ENCODE measurements at places on chromosomes 3 and 15.

DNA sequence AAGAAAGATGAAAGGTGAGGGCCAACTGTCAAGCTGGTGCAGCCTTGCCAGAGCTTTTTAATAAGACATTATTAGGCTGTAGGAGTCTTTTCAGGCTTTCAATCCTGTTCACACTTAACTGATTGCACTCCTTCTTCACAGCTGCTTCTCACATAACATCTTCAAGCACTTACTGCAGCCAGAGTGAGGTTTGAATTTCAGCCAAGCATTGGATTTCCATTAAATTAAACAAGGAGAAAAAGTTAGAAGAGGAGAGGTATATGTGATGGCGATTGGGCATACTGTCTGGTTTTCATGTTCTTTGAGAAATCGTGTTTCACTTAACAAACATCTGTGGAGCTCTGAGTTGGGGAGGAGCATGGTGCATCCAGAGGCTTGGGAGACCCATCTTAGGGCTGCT lies 392.8 kb upstream of the LRRC3B start:
- DNase-seq, result no peak

DNA sequence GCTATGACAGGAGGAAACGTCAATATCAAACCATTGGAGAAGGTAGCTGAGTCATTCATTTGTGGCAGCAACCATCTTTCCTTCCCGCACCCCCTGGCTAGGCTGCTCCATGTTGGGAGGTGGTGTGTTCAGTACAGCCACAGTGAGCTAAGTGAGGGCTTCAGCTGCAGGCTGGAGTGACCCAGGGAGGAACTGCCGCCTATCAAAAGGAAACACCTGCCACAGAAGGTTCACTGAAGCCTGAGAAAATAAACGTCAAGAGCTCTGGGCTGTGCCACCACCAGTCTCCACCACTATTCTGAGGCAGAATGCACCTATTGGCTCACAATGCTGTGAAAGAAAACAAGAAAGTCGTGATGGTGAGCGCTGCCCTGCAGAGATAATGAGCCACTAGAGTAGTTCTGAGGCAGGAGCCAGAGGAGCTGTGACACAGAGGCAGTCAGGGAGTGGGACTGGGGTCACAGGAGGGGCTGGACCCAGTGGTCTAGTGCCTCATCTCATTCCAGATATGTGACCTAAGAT lies 34.8 kb upstream of the CD47 start:
- DNase-seq, result no peak

DNA sequence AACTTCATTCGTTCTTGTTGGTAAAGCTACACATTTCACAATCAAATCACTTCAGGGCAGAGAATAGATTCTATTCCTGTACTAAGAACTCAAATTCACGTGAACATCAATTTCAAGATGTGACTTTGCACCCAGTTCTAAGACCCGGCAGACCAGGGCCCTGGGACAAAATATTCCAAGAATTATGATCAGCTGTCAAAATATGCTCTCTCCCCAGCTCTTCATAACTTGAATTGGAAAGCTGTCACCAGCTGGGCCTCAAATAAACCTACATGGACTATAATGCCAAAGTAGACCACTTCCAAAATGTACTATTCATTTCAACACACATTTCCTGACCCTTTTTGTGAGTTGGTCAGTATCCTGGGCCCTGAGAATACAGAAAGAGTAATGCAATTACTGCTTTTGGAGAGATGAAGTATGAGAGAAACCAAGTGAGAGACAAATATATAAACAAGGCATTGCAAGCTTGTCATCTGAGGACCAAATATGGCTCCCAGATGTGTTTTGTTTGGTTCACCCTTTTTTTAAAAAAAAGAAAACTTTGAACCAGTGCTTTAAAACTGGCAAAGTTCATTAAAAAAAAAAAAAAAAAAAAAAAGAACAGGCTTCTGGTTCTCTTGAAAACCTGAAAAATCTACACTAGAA lies 14.9 kb downstream of the MAGI1 start:
- DNase-seq, result no peak

GRCh38 chr3:30098243-30098642 lies 508.2 kb upstream of the TGFBR2 start:
- DNase-seq, result no peak

- DNase-seq, result no peak
Measured at GRCh38 chr15:25182736-25183445, 228.1 kb downstream of the SNRPN start.

- no peak for DNase-seq
Measured at GRCh38 chr3:104952146-104952972, 414.4 kb upstream of the ALCAM start.

- DNase-seq, result no peak
Measured at GRCh38 chr3:125077864-125078263, 22.1 kb upstream of the HEG1 start.

DNA sequence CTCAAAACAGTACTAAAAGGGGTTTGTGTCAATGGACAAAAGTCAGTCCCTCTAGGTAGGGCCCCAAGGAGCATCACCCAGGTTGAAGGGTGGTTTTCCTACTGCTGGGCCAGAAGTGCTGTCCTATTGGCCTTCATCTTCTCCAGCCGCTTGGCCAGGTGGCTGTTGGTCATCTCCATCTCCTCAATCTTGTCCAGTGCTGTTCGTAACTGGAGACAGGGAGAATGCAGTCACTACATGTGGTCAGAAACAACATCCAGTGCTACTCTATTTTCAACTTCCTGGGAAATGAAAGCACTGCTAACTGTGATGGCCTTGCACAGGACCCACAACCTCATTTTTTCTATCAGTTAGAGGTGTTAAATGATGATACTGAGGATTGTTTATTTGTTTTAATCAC lies 60.4 kb downstream of the MLH1 start:
- no peak for DNase-seq

GRCh38 chr3:24119321-24119751 lies 174.2 kb downstream of the NR1D2 start:
- DNase-seq, result no peak

- no peak for DNase-seq
Measured at GRCh38 chr15:69071260-69071659, 56.8 kb downstream of the NOX5 start.

- DNase-seq, result no peak
Measured at GRCh38 chr3:190208196-190208595, 87.5 kb upstream of the P3H2 start.

GRCh38 chr3:162200836-162201235 lies 704.2 kb downstream of the OTOL1 start:
- no peak for DNase-seq

DNA sequence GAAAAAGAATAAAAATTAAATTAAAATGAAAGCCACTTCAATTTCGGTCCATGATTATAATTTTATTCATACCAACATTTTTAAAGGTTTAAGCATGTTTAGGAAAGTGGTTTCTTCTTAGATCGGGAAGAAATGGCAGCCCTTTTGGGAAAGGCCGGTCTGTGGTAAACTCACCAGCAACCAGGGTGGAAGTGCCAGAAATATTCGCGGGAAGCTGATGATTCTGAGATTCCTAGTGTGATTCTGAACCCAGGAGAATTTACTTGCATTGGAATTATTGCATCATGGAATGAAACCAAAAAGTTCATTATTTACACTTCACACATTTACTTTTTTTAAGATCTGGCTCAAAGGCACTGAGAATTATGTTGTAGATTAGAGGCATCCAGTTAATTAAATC lies 97.2 kb upstream of the CCNL1 start:
- DNase-seq, result no peak

DNA sequence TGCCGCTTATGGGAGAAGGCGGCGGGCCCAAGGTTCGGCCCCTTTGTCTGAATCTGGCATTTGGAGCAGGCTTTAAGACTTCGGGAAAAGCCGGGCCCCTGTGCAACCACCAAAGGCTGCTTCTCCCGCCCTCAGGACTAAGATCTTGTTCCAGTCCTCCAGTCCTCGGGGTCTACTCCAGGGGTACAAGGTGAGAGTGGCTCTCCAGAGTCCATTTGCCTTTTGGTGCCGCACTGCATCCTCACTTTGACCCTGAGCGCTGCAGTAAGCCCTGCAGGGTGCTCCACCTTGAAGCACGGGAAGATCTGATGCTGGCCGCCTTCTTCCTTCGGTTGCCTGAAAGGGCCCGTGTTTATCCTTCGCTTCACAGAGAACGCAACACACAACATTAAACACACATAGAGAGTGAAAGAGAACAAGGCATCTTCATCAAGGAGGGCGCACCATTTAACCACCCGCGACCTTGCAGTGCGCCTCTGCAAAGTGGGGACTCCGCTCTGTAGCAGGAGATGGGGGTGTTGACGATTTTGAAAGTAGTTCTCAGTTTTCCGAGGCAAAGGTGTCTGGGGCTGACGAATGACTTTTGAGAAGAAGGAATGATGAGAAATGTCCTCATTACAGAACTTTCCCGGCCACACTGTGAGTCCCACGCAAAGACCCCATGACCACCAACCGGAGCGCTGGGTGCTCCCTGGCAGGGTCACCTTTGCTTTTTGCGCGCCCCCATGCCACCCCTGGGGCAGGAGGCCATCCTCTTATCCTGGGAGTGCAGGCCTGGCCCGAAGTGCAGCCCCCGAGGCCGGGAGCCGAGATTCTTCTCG lies 1.0 kb downstream of the PIGZ start:
- no peak for DNase-seq

- no peak for DNase-seq
Measured at GRCh38 chr3:73808862-73809509, 184.2 kb upstream of the PDZRN3 start.

GRCh38 chr15:95897651-95898050 lies 432.8 kb upstream of the NR2F2 start:
- DNase-seq, result no peak

DNA sequence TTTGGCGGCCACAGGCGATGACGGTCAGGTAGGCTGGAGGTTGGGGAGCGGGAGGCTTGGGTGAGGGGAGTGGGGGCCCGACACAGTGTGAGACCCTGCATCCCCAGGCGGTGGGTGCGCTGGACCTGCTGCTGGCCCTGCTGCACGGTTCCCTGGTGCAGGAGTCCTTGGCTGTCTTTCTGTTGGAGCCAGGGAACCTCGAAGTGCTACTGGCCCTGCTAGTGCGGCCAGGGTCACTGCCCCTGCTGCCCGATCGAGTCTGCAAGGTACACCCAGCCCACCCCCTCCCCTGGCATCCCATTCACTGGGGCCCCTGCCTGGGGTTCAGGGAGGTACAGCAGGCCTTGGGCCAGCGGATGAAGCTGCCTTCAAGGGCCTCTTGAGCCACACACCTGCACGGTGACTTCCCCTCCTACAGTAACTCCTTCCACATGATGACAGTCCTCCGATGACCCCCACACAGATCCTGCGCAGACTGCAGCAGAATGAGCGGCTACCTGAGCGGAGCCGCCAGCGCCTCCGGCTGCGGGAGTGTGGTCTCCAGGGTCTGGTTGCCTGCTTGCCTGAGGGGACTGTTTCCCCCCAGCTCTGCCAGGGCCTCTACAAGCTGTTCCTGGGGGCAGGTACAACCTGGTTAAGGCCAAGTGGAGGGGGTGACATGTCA lies 19.5 kb downstream of the NBEAL2 start:
- DNase-seq, result no peak

DNA sequence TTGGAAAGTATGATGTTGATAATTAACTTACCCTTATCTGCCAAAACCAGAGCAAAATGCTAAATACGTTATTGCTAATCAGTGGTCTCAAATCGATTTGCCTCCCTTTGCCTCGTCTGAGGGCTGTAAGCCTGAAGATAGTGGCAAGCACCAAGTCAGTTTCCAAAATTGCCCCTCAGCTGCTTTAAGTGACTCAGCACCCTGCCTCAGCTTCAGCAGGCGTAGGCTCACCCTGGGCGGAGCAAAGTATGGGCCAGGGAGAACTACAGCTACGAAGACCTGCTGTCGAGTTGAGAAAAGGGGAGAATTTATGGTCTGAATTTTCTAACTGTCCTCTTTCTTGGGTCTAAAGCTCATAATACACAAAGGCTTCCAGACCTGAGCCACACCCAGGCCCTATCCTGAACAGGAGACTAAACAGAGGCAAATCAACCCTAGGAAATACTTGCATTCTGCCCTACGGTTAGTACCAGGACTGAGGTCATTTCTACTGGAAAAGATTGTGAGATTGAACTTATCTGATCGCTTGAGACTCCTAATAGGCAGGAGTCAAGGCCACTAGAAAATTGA lies 59.7 kb downstream of the DCUN1D1 start:
- DNase-seq, result no peak

DNA sequence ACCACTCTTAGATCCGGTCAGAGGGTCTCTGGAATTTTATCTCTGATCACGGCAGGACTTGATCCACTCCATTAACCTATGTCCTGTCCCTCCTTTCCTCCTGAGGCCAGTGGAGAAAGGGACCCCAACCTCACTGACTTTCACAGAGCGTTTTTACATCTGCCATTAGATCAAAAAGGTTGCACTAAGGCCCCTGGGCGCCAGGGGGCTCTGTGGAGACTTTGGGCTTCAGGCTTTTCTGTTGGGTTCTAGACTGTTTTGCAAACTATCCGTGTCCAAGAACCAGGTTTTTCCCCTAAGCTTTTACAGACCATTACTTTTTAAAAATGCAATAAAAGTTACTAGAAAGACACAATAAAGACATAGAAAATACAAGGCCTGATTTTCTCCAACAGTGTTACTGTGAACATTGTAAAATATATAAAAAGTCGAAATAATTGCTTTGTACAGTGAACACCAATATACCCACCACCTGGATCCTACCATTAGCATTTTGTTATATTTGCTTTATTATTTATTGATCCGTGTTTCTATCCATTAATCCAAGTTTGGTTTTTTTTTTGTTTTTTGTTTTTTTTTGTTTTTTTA lies 159.7 kb downstream of the POLR2M start:
- no peak for DNase-seq

DNA sequence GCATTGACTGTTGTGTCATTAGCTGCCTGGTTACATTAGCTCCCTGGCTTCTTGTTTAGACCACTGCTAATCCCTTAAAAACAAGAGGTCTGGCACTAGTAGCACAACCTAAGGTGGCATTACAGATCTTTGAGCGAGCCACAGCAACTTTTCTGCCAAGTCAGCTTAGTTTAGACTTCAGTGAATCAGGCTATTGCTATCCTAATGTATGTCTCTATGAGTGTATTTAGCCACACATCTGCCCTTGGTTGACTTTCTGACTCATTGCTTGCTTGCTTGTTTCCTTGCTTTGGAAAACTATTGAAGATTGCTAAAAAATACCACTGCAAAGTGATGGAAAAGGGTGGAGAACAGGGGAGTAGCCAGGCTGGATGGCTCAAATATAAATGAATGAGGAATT lies 50.2 kb downstream of the CHP1 start:
- no peak for DNase-seq

- DNase-seq, result no peak
Measured at GRCh38 chr3:181174022-181174421, 184.5 kb upstream of the DNAJC19 start.

- DNase-seq, result no peak
Measured at GRCh38 chr15:79204886-79205675, 77.4 kb upstream of the ANKRD34C start.

GRCh38 chr15:85771271-85771670 lies 23.5 kb downstream of the KLHL25 start:
- DNase-seq, result no peak

DNA sequence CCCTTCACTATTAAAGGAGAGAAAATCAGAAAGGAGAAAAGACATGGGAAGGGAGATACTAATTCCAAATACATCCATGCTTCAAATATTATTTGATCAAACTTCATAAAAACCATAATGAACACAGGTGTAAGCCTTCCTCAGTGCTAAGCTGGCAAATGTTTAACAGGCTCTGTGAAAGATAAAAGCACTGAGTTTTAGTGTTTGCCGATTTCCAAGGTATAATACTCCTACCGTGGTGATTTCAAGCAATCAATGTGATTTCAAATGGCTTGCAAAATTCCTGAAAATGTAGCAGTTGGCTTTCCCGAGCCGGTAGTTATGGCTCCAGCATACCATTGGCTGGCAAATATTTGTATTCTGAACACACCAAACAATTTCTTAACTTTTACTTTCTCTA lies 732.3 kb upstream of the GOLIM4 start:
- no peak for DNase-seq

GRCh38 chr3:110027446-110028080 lies 690.2 kb upstream of the DPPA4 start:
- no peak for DNase-seq

GRCh38 chr3:119427669-119428068 lies 35.7 kb downstream of the TMEM39A start:
- DNase-seq, result no peak
